Activated naive CD4-positive, alpha-beta T cell treated with Interleukin-2 at 50 U/mL for 16 hours (primary cell): ENCODE measurements at places on chromosomes 5 and 9.

DNA sequence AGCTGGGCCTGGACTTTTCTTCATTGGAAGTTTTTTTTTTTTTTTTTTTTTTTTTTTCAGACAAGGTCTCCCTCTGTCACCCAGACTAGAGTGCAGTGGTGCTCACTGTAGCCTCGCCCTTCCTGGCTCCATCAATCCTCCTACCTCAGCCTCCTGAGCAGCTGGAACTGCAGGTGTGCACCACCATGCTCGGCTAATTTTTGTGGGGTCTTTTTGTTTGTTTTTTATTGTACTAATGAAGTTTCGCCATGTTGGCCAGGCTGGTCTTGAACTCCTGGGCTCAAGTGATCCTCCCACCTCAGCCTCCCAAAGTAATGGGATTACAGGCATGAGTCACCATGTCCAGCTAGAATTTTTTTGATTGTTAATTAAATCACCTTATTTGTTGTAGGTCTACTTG, 3.6 kb downstream of the DNAJC18 start:
- DNase-seq, result no peak

GRCh38 chr9:16653491-16654399, 216.7 kb downstream of the BNC2 start:
- no peak for DNase-seq

DNA sequence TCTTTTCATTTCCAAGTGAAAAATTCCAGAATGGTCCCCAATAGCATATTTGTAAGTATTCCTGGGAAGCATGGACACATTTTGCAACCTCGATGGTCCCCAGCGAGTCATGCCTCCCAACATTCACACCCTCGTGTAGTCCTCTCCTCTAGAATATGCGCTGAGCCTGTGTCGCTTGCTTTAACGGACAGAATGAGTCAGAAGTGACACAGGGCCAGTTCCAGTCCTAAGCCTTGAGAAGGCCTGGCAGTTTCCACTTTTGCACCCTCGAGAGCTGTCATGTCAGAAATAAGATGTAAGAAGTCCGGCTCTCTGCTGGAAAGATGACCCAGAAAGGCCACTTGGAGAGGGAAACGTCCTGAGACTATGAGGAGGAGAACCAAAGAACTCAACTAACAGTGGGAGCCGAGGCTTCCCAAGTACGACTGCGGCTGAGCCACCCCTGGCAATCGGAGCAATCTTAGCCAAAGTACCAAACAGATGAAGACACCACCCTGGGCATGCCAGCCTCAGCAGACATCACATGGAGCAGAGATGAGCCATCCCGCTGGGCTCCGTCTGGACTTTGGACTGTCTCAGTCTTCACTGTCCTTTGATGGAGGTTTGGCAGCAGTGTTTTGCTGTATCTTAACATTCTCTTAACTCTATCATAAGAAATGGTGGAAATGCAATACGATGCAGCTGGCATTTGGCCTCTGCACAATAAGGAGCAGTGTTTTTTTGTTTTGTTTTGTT, 42.6 kb upstream of the GFPT2 start:
- DNase-seq, result no peak

GRCh38 chr5:159309689-159310433, 20.4 kb downstream of the IL12B start:
- DNase-seq, result no peak
